Aorta (tissue), 5 donors: ENCODE measurements at places on chromosomes 5 and 9. TPM values are rescaled to one million over a fixed set of nuclear protein-coding genes. Genes with fewer than 3 reads are reported as not detected.

The C5 gene
- total RNA-seq: 11.4 TPM

The NUP155 gene
- total RNA-seq: 19.2 TPM

The TRIM36 gene
- total RNA-seq: 23.9 TPM

The TMEFF1 gene
- total RNA-seq: 0.27 TPM

The RECK gene
- total RNA-seq: 28.9 TPM

The NSD1 gene
- total RNA-seq: 96.9 TPM

The PHF2 gene
- 32.4 TPM for total RNA-seq

The APBA1 gene
- total RNA-seq: 8.0 TPM

The FBXO38 gene
- 51.1 TPM for total RNA-seq

The ZNF454 gene
- total RNA-seq: 2.2 TPM

The SLC36A3 gene
- total RNA-seq: not detected

The FOXD4L5 gene
- total RNA-seq: 0.19 TPM

The IFNA21 gene
- not detected for total RNA-seq

The MTREX gene
- total RNA-seq: 88.4 TPM

The ENTPD2 gene
- total RNA-seq: 0.16 TPM

The PCDHB14 gene
- 7.5 TPM for total RNA-seq

The SLC9A3 gene
- 0.93 TPM for total RNA-seq

The CER1 gene
- not detected for total RNA-seq

The ACTL7B gene
- not detected for total RNA-seq

The SNCB gene
- total RNA-seq: not detected
